ENCODE measurements at places on chromosomes 16 and 17.

DNA sequence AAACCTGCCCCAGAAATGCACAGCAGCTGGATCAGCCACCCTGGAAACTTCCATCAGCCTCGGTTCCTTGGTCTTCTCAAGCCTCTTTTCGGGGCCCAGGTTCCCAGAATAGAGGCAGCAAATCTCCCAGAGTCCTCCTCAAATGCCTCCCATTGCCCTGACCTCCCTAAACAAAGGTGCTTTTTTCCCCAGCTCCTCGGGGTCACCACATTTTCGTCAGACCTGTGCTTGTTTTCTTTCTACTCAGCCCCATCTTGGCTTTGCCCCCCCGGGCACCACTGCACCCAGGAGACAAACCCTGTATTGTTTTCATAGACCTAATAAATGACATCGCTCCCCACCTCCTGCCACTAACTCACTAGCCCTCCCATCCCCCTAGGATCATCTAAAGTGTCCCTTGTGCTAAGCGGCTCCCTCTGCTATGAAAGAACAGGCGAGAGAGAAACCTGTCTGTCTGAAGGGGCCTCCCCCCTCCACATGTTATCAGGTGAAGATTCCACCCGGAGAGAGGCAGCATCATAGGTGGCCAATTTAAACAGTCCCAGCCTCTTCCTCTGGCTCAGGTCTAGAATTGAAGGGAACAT is 451.1 kb downstream of the SOX9 start:
- DNase-seq = no peak

- peak; percentile 75 for DNase-seq
Measured at GRCh38 chr17:55731586-55732250, 9.1 kb upstream of the TMEM100 start.

- DNase-seq = no peak
Measured at GRCh38 chr16:17439580-17439979, 31.2 kb downstream of the XYLT1 start.

DNA sequence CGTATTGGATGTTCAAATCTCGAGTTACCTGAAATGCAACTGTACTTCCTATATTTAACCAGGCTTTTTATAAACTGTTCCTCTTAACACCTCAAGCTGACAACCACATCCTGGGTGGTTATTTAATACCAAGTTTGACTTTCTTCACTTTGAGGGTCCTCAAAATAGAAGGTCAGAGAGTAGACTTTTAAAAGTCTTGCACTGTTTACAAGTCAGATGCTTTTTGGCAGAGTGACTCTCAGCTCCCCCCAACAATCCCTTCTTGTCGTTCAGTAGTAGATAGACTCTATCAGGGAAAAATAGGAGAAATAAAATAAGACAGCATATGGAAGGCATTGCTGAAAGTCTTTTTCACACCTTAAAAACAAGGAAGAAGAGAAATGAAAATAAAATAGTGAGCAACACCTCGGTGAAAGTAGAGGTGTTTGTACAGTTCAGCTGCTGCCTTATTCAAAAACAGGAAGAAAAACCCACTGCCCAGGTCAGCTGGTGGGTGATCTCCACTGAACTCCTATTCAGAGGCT is 650.4 kb downstream of the WWOX start:
- no peak for DNase-seq

- DNase-seq = no peak
Measured at GRCh38 chr17:65222214-65222738, 85.1 kb downstream of the RGS9 start.

DNA sequence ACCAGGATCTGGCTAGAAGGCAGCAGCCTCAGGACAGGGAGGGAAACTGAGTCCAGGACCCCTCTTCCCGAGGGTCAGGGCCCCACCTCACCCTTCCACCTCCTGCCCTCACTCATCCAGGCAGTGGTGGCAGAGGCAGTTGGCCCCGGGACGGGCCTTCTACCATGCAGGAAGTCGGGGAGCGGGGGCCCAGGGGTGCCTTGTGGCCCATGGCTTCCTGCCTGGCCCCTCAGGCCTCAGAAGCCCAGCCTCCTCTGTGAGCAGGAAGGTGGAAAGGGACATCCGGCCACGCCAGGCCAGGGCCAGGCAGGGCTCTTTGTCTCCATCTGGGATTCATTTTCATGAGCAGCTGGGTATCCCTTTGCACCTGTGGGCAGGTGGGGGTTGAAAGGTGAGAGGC is 58.5 kb downstream of the BAHCC1 start:
- no peak for DNase-seq

DNA sequence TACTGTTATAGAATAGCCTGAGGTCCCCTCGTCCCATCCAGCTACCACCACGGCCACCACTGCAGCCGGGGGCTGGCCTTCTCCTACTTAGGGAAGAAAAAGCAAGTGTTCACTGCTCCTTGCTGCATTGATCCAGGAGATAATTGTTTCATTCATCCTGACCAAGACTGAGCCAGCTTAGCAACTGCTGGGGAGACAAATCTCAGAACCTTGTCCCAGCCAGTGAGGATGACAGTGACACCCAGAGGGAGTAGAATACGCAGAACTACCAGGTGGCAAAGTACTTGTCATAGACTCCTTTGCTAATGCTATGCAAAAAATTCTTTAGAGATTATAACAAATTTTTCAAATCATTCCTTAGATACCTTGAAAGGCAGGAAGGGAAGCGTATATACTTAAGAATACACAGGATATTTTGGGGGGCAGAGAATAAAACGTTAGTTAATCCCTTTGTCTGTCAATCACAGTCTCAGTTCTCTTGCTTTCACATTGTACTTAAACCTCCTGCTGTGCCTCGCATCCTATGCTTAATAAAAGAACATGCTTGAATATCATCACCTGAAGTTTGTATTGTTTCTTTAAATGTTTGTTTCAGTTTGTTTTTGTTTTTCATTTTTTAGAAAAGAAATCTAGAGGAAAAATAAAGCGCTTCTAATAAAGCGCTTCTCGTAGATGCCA is 388.3 kb downstream of the MAF start:
- DNase-seq = no peak

- no peak for DNase-seq
Measured at GRCh38 chr16:4209666-4210065, 32.2 kb downstream of the SRL start.

DNA sequence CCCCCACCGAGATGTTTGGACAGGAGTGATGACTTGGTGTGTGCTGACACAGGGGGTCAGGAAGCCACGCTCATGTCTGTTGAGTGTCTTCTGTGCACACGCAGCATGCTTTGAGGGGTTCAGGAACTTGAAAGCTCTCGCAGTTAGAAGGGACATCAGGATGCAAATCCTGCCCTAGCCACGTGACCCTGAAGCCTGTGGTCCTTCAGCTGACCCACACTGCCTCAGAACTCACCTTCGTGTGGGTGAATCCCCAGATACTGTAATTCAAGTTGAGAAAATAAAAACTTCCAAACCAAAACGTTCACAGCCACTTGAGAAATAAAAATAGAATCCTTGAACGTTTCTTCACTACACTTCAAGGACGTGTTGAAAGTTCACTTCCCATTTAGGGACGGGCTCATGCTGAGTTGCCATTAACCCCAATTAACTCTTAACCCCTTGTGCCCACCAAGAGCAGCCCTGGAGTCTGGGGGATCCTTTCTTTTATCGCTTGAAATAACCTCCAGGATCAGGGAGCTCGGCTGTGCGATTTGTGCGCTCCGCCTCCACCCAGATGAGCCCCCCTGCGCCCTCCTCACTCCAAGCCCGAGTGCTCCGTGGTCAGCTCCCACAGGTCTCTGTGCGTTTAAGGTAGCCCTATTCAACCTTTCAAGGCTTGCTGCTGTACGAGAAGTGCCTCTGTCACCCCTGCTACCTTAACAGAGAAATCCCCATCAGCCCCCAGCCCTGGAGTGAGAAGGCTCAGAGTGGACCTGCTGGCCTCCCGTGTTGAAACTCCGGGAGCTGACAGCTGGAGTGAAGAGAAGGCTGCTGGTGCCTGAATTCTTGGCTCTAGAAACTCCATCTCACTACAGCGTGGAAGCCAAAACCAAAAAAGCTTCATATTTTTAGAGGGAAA is 36.2 kb upstream of the NAT9 start:
- DNase-seq = no peak

DNA sequence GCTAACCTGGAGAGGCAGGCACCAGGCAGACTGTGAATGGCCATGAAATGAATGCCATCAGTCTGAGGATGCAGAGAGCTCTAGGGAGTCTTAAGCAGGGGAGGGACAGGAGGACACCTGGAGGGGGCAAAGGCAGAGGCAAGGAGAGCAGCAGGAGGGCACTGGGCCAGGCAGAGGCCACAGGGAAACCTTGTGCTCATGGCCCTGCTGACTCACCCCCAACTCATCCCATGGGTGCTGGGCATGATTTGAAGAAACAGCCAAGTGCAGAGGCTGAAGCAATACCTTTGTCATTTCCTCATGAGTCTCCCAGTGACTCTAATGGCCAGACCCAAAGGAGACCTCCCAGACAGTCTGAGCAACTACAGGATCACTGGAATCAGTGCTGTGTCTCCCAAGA is 141.4 kb downstream of the TMEM132E start:
- DNase-seq = no peak

DNA sequence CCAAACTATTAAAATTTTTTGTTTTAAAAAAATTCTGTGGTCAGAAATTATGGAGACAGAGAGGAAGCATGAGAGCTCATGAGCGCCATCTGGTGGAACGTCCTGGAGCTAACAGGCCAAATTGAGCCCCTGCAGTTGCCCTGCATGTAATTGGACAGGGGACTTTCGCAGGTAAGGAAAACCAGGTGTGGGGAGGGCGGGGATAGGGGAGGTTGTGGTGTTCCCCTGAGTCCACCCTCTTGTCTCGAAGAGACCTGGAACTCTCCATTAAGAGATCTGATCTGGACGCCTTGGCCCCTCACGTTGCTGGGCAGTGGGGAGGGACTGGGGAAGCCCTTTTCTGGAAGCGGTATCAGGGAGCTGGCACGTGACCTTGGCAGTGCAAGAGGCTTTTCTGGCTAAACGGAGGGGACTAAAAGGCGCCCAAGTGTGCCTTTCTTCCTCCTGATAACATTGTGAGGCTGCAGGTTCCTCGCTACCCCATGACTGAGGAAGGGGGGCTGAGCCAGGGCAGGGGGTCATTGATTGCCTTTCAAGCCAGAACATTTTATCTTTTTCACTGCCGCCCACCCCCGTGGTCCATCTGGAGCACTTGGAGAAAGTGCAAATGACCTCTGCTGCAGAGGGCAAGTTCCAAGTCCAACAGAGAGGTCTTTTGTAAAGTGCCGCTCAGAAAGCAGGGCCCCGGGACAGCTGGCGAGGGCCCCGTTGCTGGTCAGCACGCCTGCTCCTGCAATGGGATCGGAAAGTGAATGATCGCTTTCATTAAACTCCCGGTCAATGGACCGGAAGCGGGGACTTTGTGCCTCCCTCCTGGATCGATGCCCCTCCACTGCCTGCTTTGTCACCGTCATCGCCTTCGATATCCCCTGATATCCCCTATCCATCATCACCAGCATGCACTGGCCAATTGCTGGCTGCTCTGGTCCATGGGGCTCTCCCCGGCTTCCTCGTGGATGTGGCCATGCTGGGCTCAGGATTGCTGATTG is 18.4 kb downstream of the PDILT start:
- peak; percentile 79 for DNase-seq

DNA sequence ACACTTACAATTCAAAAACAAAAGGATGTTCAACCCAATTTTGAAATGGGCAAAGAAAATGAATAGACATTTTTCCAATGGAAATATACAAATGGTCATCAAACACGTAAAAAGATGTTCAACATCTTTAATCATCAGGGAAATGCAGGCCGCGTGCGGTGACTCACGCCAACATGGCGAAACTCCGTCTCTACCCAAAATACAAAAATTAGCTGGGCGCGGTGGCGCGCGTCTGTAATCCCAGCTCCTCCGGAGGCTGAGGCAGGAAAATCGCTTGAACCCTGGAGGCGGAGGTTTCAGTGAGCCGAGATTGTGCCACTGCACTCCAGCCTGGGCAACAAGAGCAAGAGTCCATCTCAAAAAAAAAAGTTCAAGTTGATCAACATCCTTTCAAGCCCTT is 1.8 kb upstream of the CLUAP1 start:
- DNase-seq = peak; percentile 56

DNA sequence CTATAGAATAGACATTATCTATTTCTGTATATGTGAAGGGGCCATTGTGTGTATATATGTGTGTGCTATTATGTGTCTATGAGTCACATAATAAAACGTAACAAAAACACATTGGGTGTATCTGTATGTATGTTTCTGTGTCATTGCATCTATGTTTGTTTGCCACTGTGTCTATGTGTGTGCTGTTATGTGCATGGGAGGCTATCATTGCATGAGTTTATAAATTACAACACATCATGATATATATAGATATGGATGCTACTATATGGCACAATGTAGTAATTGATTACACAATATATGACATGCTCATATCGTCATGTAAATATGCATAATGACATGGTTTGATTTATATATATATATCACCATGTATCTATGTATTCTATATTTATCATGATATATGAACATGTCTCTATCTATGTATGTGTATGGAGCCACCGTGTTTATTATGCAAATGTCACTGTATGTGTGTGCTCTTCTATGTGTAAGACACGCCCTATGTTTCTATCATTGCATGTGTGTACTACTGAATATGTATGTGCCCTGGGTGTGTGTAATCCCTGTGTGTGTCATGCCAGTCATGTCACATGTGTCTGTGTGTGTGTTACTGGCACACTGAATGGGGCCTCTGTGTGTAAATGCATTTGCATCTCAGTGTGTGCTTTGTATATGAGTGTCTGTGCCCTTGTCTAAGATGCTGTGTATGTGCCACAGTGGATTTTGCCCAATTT is 1.4 kb upstream of the TSPOAP1 start:
- no peak for DNase-seq

DNA sequence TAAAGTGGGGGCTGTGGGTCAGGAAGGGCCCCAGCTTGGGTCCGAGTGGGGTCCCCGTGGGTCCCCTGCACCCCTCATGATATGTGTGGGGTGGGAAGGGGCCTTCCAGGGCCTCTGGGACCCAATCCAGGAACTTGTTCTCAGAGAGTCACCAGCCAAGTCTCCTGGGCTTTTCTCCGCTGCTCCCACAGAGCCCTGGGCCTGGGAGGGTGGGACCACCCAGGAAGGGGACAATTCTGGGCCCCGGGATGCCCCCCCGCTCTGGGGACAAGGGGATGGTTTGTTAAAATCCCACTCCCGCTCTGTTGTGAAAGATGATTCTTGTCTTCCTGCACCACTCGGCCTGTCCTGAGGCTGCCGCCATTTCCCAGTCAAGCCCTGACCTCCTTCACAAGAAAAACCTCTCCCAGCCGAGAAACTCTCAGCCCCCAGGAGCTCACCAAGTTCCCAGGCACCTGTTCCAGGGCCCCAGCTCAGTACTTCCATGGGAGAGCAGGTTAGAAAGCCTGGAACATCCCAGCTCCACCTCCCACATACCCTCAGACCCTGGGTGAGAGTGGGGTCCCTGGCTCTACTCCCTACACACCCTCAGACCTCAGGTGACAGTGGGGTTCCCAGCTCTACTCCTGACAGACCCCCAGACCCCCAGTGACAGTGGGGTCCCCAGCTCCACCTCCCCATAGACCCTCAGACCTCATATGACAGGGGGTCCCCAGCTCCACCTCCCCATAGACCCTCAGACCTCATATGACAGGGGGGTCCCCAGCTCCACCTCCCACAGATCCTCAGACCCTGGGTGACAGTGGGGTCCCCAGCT is 75.1 kb downstream of the METRNL start:
- DNase-seq = peak; percentile 60
